ENCODE measurements at places on chromosomes 11 and 22.

GRCh38 chr11:68138237-68138636, 17.0 kb upstream of the CHKA start:
- no peak for DNase-seq

DNA sequence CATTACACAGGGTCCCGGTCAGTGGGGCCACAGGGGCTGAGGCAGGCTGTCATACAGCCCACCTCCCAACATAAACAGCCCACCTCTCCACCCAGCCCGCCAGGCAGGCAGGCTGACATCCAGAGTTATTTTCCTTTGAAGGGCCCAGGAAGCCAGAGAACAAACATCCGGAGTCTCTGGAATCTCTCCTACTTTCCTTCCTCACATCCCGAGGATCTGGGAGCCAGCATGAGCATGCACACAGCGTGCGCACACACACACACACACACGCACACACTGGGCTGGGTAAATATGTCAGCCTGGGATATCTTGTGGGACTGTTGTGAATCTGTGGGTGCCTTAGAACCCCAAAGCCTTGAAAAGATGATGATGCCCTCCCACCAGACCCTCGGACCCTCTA, 55.4 kb downstream of the PDE2A start:
- no peak for DNase-seq

DNA sequence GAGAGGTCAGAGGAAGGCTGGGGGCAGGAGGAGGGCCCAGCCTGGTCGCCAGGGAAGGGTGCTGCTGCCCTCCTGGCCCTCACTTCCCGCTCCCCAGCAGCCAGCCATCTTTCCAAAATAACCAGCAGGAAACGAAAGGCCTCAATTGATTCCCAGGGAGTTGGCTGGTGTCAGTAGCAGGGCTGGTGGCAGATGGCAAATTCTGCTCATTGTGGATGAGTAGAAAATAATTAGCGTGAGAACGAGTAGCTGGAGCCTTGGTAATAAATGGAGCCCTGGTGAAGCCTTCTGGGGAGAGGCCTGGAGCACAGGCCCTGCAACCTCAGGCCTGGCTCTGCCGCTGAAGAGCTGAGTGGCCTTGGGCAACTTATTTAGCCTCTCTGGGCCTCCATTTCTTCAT, 31.3 kb downstream of the DAGLA start:
- DNase-seq: no peak

- no peak for DNase-seq
Observed at GRCh38 chr11:72426758-72427157, 7.6 kb downstream of the CLPB start.

DNA sequence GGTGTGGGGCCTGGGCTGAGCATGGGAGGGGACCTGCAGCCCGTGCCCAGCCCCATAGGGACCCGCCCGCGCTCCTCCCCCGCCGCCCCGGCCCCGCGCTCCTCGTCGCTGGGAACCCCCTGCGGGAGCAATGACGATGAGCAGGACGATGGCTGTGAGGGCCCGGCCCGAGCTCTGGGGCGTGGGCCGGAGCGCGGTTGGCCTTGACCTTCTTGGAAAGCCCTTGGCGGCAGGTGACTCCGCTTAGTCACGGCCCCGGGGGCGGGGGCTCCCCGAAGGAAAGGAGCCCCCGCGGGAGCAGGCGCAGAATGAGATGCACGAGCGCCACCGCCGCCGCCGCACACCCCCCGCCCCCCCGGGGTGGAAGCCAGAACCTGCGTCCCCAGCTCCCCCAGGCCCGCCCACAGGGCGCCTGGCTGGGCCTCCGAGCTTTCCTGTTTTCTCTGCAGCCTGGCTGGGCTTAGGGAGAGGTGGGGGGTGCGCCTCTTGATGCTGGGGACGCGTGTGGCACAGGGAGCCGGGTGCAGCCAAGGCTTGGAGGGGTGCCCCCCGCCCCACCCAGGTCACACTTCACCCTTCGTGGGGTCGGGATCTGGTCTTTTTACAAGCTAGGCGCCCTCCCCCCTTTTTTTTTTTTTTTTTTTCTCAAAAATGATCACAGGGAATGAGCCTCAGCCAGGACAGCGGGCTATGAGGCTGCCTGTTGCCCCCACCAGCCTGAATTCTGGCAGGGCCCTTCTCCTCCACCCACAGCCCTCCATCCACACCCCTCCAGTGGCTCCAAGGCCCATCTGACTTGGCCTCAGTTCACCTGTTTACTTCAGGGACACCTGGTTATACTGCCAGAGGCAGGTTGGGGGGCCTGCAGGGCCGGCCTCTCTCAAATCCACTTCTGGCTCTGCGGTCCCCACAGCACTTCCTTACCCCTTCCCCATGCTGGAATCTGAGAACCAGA, 17.9 kb downstream of the CRELD2 start:
- no peak for DNase-seq

- no peak for DNase-seq
Observed at GRCh38 chr11:100808904-100809491, 121.9 kb downstream of the ARHGAP42 start.

GRCh38 chr11:110988671-110989070, 256.9 kb upstream of the POU2AF2 start:
- no peak for DNase-seq

GRCh38 chr22:30697975-30698374, 3.3 kb downstream of the OSBP2 start:
- DNase-seq: no peak

Measured in renal cortex interstitium (tissue), 15 donors.